ENCODE measurements at places on chromosomes 1 and 21. TPM values are rescaled to one million over a fixed set of nuclear protein-coding genes. Genes with fewer than 3 reads are reported as not detected.

GRCh38 chr1:81029266-81029665, 771.5 kb upstream of the ADGRL2 start:
- no peaks in the 10 kb centered on the region for H3K27me3 ChIP-seq
- H3K27ac ChIP-seq = no peak overlapping the region
- no peaks in the 10 kb centered on the region for H3K36me3 ChIP-seq
- DNase-seq = no peak
- H3K4me1 ChIP-seq = no peaks in the 10 kb centered on the region
- no peak overlapping the region for H3K4me3 ChIP-seq

The JAK1 gene
- total RNA-seq = 79.1 TPM

- no peaks in the 10 kb centered on the region for H3K36me3 ChIP-seq
- no peak for DNase-seq
- no peak overlapping the region for H3K4me3 ChIP-seq
- no peaks in the 10 kb centered on the region for H3K4me1 ChIP-seq
- H3K27me3 ChIP-seq = peaks cover 5% of the 10 kb centered on the region
- H3K27ac ChIP-seq = no peak overlapping the region
Measured at GRCh38 chr1:241391926-241392710, 35.1 kb upstream of the RGS7 start.

DNA sequence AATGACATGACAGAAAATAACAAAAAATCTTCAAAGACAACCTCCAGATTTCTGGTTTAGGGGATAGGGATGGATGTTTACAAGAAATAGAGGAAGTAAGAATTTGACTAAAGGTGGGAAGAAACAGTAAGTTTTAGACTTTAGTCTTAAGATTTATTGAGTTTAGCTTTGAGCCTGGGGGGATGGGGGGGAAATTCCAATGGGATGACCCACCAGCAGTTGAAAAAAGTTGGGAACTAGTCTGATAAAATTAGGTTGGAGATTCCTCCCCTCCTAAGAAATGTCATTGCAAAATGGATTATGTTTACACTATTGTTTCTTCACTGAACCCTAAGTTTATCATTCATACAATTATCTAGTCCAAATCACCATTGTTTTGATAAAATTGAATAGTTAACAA, 28.4 kb downstream of the WDR26 start:
- H3K27me3 ChIP-seq = no peaks in the 10 kb centered on the region
- no peak for DNase-seq
- no peak overlapping the region for H3K27ac ChIP-seq

DNA sequence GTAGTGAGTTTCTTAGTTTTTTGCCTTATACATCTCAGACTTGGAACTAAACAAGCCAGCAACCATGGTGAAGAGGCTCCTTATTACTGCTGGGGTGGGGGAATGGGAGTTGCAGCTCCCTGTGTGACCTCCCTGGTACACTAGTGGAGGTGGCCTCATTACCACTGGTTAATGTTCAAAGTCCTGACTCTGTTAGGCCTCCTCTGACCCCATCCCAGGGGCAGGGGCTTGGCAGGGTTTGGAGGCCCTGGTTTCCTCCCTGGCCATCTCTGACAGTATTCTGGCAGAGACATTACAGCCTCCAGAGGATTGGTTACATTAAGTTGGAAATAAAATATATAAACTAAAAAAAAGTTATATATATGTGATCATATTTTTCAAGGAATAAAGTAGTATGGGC, 45.2 kb downstream of the CLIC4 start:
- DNase-seq = no peak
- H3K27me3 ChIP-seq = no peaks in the 10 kb centered on the region
- no peak overlapping the region for H3K27ac ChIP-seq
- H3K4me1 ChIP-seq = peaks cover 41% of the 10 kb centered on the region

- no peaks in the 10 kb centered on the region for H3K27me3 ChIP-seq
- H3K36me3 ChIP-seq = no peaks in the 10 kb centered on the region
- no peak for DNase-seq
- H3K4me3 ChIP-seq = no peak overlapping the region
Measured at GRCh38 chr1:66048011-66048410, 255.3 kb downstream of the PDE4B start.

- no peak for DNase-seq
- no peaks in the 10 kb centered on the region for H3K27me3 ChIP-seq
- peak overlapping the region; percentile 95 for H3K27ac ChIP-seq
- peaks cover 64% of the 10 kb centered on the region for H3K4me1 ChIP-seq
- peak overlapping the region; percentile 55 for H3K4me3 ChIP-seq
Measured at GRCh38 chr1:226702318-226702956, 36.6 kb downstream of the ITPKB start.

The NLRP3 gene
- total RNA-seq = 1.3 TPM

DNA sequence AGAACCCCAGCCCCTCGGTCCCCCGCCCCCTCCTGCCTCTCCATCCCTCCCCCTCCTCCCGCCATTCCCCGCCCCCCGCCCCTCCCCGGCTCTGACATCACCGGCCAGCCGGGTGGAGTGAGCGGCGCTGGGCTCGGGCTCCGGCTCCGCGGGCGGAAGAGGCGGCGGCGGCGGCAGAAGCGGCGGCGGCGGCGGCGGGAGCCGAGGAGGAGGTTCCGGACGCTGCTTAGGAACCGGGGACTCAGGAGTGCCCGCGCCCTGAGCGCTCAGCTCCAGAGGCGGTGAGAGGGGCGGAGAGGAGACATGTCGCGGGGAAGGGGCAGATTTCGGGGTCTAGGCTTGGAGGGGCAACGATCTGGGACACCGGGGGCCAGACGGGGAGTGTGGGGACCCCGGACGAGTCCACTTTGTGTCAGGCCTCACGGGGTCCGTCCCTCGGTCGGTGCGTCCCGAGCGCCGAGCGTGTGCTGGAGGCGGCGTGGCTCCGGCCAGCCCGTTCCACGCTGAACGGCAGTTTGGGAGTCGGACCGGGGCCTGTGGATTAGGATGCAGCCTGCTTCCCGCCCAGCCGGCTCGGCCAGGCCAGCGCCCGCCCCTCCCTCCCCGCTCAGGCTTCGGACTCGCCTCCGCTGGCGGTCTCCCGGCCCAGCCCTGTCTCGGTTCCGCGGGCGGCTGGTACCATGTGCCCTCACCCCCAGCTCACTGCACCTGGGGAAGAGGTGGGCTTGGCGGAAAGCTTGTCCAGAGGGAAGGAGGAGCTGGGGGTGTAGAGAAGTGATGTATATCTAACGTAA, at the start of gene PEA15:
Gene PEA15 (plus strand): TSS at position 143 of the 794 bp plus-strand sequence. CDS start 6,161 bp downstream, outside the sequence.
- H3K36me3 ChIP-seq = no peaks in the 10 kb centered on the region
- H3K4me1 ChIP-seq = peaks cover 50% of the 10 kb centered on the region
- H3K27ac ChIP-seq = peak within 1 kb of the TSS; percentile 98
- no peaks in the 10 kb centered on the region for H3K27me3 ChIP-seq

DNA sequence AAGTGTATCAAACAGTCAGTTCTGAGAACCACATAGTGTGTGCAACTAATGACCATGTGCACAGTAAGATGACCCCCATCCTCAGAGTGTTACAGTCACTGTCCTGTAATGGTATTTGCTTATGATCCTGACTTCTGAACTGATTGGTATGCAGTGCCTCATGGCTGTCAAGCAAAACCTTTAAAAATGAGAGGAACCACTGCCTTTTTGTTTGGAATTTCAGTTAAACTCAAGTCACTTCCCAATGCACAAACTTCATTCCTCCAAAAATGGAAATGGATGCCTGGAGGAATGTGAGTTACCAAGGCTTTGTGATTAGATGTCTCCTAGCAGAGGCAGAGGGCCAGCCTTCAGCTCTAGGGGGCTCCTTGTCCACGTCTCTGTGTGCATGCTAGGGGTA, 10.5 kb downstream of the C1orf198 start:
- DNase-seq = no peak
- no peaks in the 10 kb centered on the region for H3K27me3 ChIP-seq
- no peaks in the 10 kb centered on the region for H3K36me3 ChIP-seq
- no peak overlapping the region for H3K27ac ChIP-seq
- no peak overlapping the region for H3K4me3 ChIP-seq

- no peaks in the 10 kb centered on the region for H3K36me3 ChIP-seq
- DNase-seq = no peak
- H3K4me3 ChIP-seq = no peak overlapping the region
- peaks cover 4% of the 10 kb centered on the region for H3K27me3 ChIP-seq
Measured at GRCh38 chr1:167168424-167168823, 52.3 kb upstream of the POU2F1 start.

DNA sequence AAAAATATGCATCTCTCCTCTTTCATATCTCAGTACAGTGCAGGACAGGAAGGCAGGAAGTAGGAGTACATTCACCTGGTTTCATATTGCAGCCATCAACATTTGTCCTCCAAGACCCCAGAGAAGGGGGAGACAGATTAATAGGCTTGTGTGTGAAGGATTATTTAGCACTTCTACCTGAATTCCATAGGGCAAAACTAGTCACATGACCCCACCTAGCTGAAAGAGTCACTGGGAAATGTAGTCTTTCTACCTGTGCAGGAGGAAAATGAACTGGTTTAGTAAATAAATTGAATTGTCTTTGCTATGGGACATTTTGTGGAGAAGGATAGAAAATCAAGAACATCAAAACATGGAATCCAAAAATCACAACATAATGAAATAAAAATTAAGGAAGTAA, 13.9 kb upstream of the TRIM33 start:
- no peaks in the 10 kb centered on the region for H3K4me1 ChIP-seq
- H3K4me3 ChIP-seq = no peak overlapping the region
- H3K27ac ChIP-seq = no peak overlapping the region
- no peak for DNase-seq
- peaks cover 5% of the 10 kb centered on the region for H3K27me3 ChIP-seq

- no peak overlapping the region for H3K27ac ChIP-seq
- no peak overlapping the region for H3K4me3 ChIP-seq
Measured at GRCh38 chr1:91006113-91006908, 15.5 kb downstream of the ZNF644 start.

- no peak overlapping the region for H3K27ac ChIP-seq
- no peak for DNase-seq
- no peaks in the 10 kb centered on the region for H3K4me1 ChIP-seq
- H3K36me3 ChIP-seq = peaks cover 4% of the 10 kb centered on the region
Measured at GRCh38 chr1:241881440-241881839, 33.4 kb downstream of the EXO1 start.

- no peak overlapping the region for H3K27ac ChIP-seq
- no peaks in the 10 kb centered on the region for H3K36me3 ChIP-seq
- no peak overlapping the region for H3K4me3 ChIP-seq
- peak; percentile 31 for DNase-seq
- H3K4me1 ChIP-seq = peaks cover 25% of the 10 kb centered on the region
Measured at GRCh38 chr21:37560385-37560784, 193.8 kb downstream of the DYRK1A start.

The COL9A2 gene
- total RNA-seq = 0.55 TPM

GRCh38 chr21:42112238-42112637, 41.1 kb downstream of the UMODL1 start:
- H3K36me3 ChIP-seq = no peaks in the 10 kb centered on the region
- H3K4me3 ChIP-seq = no peak overlapping the region
- peaks cover 5% of the 10 kb centered on the region for H3K4me1 ChIP-seq
- H3K27me3 ChIP-seq = peaks cover 16% of the 10 kb centered on the region
- no peak for DNase-seq
- H3K27ac ChIP-seq = no peak overlapping the region

DNA sequence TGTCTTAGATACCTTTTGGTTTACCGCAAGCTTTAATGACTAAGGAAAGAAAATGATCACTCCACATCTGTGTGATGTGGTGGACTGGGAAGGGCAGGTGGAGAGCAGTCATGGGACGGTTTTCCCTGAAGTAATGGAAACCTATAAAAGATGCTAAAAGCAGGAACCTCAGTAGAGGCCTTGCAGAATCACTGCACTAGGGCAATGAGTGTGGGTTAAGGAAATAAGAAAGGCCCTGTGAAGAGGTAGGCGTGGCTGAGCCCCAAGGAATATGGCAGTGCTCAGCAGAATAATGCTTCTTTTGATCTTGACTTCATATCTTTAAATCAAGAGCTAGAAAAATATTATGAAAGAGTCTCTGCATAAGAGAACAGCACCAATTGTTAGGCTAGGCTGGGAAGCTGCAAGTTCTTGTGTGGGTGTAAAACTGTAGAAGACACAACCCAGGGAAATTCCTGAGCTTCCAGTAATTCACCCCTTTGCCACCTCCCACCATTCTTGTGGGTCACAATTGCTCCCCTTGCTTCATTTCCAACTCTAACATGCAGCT, 49.9 kb downstream of the CLCA4 start:
- H3K36me3 ChIP-seq = no peaks in the 10 kb centered on the region
- no peaks in the 10 kb centered on the region for H3K27me3 ChIP-seq
- H3K4me3 ChIP-seq = no peak overlapping the region
- H3K27ac ChIP-seq = no peak overlapping the region
- H3K4me1 ChIP-seq = no peaks in the 10 kb centered on the region
- no peak for DNase-seq

The C1orf94 gene
- total RNA-seq = not detected

The LRRIQ3 gene
- 0.38 TPM for total RNA-seq

DNA sequence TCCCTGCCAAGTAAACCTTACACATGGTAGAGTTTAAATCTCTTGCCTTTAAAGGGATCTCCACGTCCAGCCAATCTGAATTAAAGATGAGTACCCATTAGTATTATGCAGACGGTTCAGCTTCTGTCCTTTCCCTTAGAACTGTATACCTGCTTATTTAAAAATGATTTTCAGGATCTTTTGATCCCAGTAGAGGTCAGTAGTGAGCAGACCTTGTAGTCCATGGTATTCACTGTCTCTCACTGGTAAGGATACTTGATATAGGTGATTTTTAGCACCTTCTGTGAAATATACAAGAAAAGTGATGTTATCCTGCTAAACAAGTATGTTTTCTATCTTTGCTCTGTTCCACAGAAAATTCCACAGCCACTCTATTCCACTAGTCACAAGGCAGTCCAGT, 1211.6 kb upstream of the ADGRL4 start:
- no peak overlapping the region for H3K27ac ChIP-seq
- no peaks in the 10 kb centered on the region for H3K36me3 ChIP-seq
- H3K4me3 ChIP-seq = no peak overlapping the region
- no peaks in the 10 kb centered on the region for H3K27me3 ChIP-seq

GRCh38 chr1:58266242-58266641, 280.3 kb downstream of the OMA1 start:
- H3K27me3 ChIP-seq = no peaks in the 10 kb centered on the region
- no peak for DNase-seq
- H3K4me3 ChIP-seq = no peak overlapping the region

DNA sequence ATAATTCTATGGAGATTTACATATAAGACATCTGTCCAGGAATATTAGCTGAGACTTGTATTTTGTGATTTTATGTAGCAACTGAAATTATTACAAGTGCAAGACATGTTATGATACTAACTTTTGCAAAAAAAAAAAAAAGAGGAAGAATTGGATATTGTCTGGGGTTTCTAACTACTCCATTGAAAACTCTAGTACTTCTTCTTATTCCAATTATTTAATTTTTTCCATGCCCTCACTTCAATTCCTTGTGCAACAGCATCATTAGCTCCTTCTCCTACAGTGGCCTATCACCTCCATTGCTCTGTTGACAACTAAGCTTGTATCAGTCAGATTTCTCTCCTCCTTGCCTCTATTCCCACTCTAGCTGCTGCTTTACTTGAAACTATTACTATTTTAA, 126.6 kb downstream of the PTPRC start:
- no peak for DNase-seq
- no peaks in the 10 kb centered on the region for H3K4me1 ChIP-seq
- no peak overlapping the region for H3K27ac ChIP-seq
- H3K4me3 ChIP-seq = no peak overlapping the region
- no peaks in the 10 kb centered on the region for H3K27me3 ChIP-seq
- no peaks in the 10 kb centered on the region for H3K36me3 ChIP-seq

Measured in heart right ventricle (tissue), 16 donors.